ENCODE measurements at places on chromosomes 7 and 10.

DNA sequence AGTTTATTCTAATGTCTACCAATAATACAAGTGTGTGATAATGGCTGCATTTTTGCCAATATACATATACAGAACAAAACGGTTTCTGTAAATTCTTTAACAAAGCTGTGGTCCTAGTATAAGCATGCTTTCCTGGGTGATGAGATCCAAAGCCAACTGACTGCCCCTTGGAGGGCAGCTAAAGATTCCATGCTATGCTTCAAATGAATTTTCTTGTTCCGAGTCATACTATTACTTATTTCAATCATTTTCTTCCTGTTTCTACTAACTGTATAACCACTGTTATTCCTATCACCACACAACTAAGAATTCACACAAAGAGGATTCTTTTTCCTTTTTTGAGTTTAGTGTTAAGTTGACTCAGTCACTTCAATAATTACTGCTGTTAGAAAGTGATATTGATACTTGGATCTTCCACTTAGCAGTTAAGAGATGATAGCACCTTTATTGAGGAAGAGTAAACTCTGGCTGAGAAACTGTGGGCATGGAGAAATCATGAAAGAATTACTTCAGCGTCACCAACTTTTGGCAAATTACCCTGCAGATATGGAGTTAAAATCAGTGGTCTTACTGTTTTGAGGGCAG, 197.5 kb downstream of the ARL4A start:
- no peak for DNase-seq

DNA sequence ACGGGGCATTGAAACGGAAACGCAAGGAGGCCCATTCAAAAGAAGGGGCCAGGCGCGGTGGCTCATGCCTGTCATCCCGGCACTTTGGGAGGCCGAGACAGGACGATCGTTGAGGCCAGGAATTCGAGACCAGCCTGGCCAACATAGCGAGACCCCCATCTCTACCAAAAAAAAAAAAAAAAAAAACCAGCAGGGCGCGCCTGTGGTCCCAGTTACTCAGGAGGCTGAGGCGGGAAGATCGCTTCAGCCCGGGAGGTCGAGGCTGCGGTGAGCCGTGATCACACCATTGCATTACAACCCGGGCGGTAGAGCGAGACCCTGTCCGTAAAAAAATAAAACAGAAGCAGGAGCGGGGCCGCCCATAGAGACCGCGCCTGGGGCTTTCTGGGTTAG, 396 bp downstream of the PSMG3 start:
- DNase-seq = no peak

- no peak for DNase-seq
Measured at GRCh38 chr10:67914777-67915340, 30.4 kb downstream of the SIRT1 start.

GRCh38 chr7:134996097-134996550, 9.8 kb downstream of the AGBL3 start:
- DNase-seq = no peak

DNA sequence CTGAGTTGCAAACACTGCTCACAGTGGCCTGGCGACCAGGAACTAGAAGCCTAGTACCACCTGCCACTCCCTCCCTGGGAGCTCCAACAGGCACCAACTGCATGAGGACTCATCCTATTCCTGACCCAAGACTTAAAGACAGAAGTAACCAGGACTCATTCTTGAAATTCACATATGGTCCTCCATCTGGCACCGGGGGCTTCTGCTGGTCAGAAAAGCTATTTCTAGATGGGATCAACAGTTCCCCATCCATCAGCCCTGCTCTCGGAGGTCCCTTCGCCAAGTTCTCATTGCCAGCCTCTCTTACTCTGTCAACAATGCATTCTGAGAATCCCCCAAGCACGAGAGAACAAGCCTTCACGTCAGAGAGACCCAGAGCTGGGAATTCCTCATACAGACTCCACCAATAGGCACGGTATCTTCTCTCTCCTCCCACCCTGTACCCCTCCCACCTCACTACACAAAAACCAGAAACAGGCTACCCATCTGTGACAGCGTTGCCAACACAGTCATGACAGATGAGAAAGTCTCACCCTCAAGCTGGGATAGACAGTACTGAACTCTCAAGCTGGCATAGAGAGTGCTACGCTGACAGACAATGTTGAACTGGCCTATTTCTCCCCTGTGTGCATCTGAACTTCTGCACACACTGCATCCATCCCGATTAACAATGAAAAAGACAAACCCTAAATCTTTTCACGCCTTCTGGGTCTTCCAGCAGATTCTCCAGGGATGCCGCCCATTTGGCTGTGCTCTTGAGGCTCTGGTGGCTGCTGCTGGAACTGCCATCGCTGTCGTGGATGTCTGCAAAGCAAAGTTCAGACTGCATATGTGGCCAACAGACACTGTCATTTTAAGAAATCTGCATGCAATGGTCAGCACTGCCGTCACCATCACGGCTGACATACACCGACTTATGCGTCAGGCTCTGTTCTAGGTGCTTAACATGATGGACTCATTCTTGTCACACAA, 15.6 kb downstream of the RGS10 start:
- DNase-seq = no peak

DNA sequence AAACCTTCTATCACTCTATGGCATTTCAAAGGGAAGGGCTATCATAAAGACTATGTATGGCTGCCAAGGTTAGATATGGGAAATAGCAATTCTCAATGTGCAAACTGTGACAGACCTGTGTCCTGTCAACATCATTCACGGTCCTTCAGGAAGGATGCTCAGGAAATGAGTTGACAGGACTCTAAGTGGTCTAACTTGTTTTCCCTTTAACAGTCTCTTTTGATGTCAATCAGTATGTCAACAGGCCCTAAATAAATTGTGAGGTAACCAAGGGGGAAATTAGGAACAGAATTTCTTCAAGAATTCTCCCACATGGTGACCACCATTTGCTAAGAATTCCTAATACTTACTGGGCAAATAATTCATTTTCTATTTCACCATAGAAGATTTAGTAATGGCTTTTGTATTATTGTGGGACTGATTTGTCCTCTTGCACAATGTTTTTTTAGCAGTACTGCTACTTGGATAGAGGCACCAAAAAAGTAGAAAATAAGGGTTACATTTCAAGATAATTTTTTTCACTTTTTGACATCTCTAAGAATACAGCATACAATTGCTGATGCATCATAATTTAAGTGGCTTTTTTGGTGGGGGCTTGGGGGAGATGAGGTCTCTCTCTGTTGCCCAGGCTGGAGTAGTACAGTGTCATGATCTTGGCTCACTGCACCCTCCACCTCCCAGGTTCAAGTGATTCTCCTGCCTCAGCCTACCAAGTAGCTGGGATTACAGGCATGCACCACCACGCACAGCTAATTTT, 275.8 kb downstream of the CACNA2D1 start:
- DNase-seq = no peak

GRCh38 chr10:121457729-121458128, 140.5 kb downstream of the FGFR2 start:
- no peak for DNase-seq

- no peak for DNase-seq
Measured at GRCh38 chr10:132865851-132866600, 76.3 kb downstream of the CFAP46 start.
